Tibial nerve (tissue), 4 donors: ENCODE measurements at places on chromosomes 7 and 10.
A peak's percentile ranks its signal among the peaks of the same experiment; 100 is the strongest.

DNA sequence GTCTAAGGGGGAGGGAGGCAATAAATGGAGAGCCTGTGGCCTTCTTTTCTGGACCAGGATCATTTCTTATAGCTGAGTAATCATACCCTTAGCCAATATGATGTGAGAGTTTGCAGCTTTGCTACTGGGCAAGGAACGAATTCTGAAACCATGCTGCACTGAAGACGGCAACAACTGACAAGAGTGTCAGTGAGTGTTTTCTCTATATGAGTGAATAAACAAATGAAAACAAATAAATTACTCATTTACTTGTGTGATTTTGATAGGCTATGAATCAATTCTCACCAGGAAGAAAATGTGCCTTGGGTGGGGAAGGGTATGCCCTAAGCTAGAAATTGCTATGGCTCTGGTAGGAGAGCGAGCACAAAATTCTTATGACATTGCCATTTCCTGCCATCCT is 79.4 kb upstream of the LRRN3 start:
- DNase-seq, result no peak

DNA sequence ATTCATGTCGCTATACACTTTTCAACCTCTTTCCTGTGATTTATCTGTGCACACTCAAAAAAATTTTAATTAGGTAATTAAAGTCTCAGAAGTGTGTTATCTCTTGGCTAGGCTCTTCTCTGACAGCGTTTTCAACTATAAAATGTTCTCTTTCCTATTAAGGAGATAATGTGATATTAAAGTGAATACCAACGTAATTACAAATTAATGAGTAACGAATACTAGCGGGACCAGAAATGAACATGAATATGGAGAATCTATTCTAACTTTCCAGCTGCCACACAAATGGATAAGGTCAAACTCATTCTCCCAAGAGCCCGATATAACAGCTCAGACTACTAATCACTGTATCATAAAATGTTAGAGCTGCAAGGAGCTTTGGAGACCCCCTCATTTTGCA is 12.0 kb downstream of the COL1A2 start:
- no peak for DNase-seq

GRCh38 chr10:117132751-117133231 is 5.3 kb downstream of the VAX1 start:
- no peak for DNase-seq

GRCh38 chr10:111435871-111436270 is 359.0 kb downstream of the ADRA2A start:
- no peak for DNase-seq

GRCh38 chr10:88091490-88092061 is 228.2 kb downstream of the PTEN start:
- no peak for DNase-seq

DNA sequence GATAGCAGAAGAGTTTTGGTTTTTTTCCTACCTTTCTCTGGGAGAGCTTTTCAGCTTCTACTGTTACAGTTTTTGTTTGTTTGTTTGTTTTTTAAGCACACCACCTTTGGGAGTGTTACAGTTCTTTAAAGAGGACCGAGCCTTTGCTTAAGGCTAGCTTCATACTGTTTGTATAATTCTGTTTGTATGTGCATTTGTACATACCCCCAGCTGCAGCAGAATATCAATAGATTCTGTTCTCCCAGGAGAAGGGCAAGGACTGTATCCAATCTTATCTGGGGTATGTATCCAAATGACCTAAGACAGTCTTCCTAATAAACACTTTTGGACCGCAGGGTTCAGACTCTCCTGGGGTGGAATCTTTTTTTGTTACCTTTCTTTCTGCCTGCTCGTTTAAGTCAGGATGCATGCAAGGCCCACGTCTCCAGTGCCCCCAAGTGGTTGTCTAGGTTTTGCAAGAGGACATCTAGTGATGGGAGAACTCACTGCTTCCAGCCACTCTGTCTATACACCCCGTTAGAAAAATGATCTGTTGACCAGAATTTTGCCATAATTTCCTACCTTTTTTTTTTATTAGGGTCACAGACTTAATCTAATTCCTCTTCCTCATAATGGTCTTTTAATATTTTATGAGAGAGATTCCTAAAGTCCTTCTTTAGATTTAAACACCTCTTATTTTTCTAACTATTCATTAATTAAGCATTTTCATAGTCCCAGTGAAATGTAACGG is 23.9 kb downstream of the NRF1 start:
- peak; percentile 75 for DNase-seq

DNA sequence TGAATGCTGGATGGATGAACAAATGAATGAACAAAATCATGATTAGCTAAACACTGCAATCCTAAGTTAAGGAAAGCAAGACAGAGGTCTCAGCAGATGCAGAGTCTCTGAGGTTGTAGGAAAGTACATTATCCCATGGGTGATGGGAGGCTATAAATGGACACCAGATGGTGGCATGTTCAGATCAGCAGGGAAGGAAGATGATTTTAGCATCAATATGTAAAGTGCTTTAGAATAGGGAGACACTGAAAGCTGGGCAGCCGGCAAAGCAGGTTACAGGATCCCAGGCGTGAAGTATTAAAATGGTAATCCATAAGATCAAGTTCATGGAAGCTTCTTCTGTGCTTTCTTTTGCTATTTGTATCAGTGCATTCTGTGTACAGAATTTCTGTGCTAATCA is 7.9 kb upstream of the RAPGEF5 start:
- no peak for DNase-seq

DNA sequence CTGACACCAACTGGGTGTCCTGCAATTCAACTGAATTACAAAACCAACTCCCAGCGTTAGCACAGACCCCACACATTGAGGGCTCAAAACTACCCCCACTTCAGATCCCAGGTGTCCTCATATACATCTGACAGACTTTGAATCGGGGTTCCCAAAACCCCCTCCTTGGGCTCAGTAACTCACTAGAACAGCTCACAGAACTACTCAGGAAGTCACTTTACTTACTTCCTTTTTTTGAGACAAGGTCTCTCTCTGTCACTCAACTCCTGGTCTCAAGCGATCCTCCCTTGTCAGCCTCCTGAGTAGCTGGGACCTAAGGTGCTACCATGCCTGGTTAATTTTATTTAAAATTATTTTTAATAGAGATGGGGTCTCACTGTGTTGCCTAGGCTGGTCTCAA is 456.0 kb downstream of the SDK1 start:
- no peak for DNase-seq

- no peak for DNase-seq
These were observed 61.2 kb downstream of the DNAJB6 start for GRCh38 chr7:157397731-157398691.

GRCh38 chr10:810351-810846 is 120.9 kb upstream of the DIP2C start:
- no peak for DNase-seq

- DNase-seq, result no peak
These were observed 9.4 kb downstream of the TAS2R41 start for GRCh38 chr7:143487061-143487460.

- DNase-seq, result no peak
These were observed 1.9 kb downstream of the SLC18A3 start for GRCh38 chr10:49611816-49612512.

DNA sequence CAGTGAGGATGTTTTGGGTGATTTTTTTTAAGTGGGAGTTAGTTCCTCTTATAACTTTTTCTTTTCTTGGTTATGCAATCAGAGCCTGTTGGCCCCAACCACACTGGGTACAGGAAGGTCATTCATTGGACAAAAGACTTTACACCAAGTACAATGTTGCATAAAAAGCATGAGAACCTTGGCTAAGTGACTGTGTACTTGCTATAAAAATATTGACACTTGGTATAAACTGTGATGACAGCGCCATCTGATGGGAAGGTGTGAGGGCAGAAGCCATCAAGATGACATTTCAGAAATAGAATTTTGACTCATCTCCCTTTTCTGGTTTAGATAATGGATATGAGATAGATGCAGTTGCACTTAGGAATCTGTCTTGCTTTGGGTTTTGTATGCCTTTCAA is 126.4 kb upstream of the CCDC6 start:
- DNase-seq, result no peak

- DNase-seq, result no peak
These were observed 99.1 kb downstream of the BMPR1A start for GRCh38 chr10:86855513-86855912.

DNA sequence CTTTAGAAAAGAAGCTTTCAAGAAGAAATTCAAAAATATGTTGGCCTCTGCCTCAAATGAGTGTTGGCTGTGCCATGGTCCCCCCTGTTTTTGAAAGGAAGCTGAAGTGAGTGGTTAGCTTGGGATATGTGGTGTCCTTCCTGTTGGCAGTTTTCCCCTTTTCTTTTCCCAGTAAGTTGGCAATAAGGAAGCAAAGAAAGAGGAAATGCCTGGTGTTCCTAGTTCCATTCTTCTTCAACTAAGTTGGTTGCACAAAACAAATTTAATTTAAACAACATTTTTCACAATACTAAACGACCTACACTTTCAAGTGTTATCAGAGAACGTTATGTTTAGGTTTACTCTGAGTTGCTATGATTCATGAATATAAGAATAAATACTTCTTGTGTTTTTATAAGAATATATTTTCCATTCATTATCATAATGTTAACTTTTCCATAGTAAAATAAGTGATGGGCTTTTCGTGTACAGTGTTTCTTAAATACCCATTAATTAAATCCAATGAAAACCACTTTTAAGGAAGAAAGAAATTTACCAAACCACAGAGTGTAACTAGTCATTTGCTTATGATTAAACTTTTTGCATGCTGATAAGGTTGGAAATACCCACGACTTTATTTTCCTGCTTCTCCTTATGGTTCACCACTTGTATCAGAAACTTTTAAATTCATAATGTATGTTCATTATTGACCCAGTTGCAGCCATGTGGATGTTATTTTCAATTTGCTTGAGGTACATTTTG is 7.7 kb downstream of the HDAC9 start:
- DNase-seq, result no peak

GRCh38 chr10:95501203-95502094 is 59.7 kb downstream of the SORBS1 start:
- DNase-seq, result no peak

- no peak for DNase-seq
These were observed 21.5 kb downstream of the AKR1C8 start for GRCh38 chr10:5163487-5163886.

- DNase-seq, result no peak
These were observed 1.9 kb downstream of the GRID1 start for GRCh38 chr10:86364491-86365345.

DNA sequence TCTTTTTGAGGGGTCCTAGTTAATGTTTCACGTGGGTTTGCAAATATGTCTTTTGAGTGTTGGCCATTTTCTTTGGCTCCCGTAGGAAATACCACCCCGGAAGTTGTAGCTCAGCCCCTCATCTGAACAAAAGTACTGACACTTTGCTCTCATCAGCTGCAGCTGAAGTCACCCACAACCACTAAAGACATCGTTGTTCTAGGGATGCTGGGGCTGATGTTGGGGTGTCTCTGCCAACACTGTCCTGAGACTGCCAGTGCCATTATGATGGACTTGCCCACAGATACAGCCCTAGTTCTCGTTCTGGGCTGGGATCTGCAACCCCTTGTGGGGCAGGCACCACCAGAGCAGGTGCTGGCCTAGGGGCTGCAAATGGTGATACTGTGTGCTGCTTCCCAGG is 82.6 kb upstream of the ARHGAP21 start:
- no peak for DNase-seq

DNA sequence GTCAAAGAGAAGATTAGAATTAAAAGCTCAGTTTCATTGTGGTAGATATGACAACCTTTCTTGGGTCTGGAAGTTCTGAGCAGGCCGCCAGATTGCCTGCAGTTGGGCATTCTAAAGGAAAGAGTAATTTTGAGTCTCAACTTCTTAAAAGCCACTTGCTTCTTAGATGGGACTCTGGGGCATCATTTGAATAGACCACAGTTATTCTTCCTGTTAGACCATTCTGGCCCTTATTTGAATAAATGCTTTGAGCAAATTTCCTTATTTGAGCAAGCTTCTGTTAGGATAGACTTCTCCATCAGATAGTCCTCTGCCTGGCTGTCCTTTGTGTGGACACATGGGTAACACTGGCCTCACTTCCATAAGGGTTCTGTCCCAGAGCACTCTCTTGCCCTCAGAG is 40.2 kb downstream of the SND1 start:
- DNase-seq, result no peak

GRCh38 chr7:38757931-38758330 is 126.8 kb upstream of the AMPH start:
- no peak for DNase-seq

- DNase-seq, result peak; percentile 51
These were observed 65.5 kb downstream of the CUX1 start for GRCh38 chr7:101882595-101883564.

- DNase-seq, result peak; percentile 23
These were observed 661 bp downstream of the HECTD2 start for GRCh38 chr10:91410638-91411371.

DNA sequence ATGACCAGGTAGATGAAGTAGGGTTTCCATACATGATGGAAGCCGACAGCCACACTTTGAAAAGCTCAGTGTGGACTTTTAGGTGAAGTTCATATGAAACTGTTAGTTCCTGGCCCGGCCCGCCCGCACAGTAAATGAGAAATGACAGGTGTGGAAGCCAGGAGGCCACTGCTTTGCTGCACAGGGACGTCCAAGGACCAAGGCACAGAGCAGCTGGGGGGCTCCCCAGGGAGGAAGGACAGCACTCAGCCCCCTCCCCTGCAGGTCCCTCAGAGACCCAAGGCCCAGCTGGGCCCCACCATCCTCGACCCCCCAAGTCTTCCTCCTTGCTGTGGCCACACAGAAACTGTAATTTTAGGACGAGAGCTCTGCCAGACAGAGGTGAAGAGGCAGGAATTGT is 219.2 kb downstream of the PTPRN2 start:
- no peak for DNase-seq

DNA sequence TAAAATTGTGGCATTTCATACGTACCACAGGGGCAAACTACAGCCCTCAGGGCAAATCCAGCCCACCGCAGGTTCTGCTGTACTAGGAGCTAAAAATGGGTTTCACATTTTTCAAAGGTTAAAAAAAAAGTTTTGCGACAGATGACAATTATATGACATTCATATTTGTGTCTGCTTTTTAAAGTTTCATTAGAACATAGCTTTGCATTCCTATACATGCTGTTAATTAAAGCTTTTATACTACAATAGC is 758 bp upstream of the PNPLA8 start:
- no peak for DNase-seq

DNA sequence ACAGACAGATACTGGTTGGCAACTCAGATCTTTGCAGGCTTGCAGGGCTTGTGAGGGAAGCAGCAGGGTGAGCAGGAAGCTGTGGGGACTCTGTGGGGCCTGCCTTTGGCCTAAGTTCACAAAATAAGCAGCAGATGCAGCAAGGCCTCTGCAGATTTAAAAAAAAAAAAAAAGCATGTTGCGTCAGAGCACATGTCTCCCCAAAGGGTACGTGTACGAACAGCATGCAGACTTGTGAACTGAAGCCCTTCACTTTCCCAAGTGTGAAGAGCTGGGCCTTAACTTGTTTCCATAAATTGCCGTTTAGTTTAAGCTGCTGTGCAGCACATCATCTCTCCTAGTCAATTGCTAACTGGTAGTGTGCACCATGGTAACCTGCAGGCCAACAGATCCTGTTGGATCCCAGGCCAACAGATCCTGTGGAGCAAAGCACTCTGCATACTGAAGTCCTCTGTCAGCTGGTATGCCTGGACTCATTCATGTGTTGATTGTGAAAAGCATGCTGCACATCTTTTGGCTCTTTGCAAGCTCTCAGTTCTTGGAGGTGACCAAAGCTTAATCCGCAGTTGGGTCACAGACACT is 10.8 kb upstream of the XPNPEP1 start:
- no peak for DNase-seq

GRCh38 chr7:94897541-94897940 is 9.9 kb upstream of the PPP1R9A start:
- no peak for DNase-seq
